ENCODE measurements at places on chromosomes 2 and 18.

DNA sequence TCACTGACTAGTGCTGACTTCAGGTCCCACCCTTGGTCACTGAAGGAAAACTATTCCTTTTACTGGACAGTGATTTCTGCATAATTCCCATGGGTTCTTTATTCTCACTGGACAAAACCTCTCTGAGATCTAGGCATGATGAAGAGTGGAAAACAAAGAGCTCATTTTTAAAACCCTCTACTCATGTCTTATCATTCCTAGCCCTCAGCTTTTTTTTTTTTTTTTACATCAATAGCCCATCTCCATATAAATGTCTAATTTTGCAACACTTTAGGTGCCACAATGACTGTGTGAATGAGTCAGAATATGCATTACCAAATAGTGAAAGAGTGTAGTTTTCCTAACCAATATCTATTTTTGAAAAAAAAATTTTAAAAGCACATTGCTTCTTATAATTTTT, 74.8 kb downstream of the TCF4 start:
- DNase-seq: no peak

DNA sequence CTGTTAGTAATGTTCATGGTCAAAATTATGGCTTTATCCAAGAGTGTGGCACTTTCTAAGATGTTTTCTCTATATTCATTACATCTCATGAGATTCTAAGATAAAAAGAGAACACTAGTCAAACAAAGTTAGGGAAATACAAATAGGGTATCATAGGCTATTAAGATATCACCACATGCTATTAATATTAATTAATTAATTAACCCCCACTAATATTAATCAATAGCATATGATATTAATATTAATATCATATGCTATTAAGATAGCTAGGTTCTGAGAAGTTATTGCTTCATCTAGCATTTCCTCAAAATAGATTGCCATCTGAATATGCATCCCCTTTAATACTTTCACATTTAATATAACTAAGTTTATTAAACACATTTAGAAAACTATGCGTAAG, 22.1 kb downstream of the DSG3 start:
- DNase-seq: no peak

DNA sequence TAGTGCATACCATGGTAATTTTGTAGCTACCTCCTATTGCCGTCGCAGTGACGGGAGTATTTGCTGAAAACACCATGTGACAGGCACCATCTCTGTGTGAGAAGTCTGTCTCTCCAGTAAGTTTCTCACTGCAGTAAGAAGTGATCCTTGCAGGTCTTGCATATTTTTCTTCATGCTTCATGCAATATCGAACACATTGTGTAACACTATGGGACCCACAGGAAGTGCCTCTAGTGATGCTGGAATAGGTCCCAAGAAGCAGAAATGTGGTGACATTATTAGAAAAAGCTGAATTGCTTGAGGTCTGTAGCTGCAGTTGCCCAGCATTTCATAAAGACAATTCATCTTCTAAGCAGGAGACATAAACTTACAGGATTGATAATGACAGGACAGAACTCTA, 167.6 kb downstream of the DCDC2C start:
- DNase-seq: peak; percentile 20

DNA sequence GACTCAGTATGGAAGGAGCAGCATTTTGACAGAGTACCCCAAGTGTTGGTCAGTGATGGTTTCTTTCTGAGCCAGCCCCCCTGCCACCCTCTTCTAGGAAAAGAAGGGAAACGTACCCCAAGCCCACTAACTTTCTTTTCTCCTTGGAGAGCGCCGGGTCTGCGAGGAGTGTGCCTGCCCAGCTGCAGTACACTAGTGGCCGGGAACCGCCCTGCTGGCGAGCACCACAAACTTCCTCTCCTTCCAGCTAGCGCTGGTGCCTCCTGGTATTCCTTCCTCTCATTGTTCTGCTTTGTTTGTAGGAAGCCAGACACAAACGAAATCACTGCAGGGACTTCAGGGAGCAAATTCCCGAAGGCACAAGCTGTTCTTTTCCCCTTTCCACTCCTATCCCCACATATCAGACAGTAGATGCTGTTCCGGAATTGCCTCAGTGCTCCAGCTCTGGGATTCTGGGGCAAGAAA, 1.8 kb downstream of the CCDC85A start:
- peak; percentile 27 for DNase-seq

DNA sequence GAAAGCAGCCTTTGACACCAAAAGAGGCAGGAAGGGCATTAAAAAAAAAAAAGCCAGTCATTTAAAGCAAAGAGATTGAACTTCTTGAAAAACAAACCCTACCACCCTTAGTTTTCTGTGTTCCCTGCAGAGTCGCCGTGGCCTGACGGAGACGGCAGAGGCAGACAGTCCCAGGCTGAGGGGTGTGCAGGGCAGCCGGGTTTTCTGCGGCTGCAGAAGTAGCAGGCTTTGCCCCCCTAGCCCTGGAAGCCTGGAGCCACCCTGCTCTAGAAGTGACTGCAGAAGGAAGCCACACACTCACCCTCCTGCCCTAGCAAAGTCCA, 2.8 kb downstream of the INPP5D start:
- no peak for DNase-seq

- DNase-seq: no peak
These were observed 379.9 kb downstream of the NBAS start for GRCh38 chr2:15181092-15181745.

DNA sequence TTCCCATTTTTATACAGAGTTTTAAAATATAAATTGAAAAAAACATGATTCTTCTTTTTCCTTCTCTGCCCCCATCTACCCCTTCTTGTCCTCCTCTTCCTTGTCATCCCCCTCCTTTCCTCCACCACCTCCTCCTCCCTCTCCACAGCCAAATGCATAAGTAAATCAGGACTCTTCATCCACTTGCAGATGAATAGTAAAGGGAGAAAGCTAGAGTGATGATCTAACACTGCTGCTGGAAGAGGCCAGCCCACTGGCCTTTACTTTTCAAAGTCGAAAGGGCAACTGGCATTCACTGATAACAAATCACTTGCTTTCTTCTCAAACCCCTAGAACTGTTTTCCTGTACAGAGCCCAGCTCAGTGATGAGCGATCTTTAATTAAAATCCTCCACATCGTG, 205.8 kb downstream of the PDE1A start:
- no peak for DNase-seq

GRCh38 chr18:22676423-22676822, 256.7 kb upstream of the RBBP8 start:
- DNase-seq: no peak

DNA sequence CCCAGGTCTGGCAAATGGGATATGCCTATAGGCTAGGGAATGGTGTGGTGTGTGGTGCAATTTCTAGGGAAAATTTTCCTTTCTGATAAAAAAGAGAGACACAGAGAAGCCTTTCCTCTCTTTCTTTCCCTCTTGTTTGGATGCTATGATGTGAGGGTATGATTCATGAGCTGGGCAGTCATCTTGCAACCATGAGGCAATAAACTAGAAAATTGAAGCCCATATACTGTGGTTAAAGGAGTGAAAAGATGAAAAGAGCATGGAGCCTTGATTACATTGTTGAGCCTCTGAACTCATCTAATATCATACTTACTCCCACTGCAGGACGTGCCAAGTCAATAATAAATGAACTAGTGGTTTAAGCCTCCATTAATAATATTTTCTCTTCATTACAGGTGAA, 215.6 kb downstream of the HAUS1 start:
- no peak for DNase-seq

DNA sequence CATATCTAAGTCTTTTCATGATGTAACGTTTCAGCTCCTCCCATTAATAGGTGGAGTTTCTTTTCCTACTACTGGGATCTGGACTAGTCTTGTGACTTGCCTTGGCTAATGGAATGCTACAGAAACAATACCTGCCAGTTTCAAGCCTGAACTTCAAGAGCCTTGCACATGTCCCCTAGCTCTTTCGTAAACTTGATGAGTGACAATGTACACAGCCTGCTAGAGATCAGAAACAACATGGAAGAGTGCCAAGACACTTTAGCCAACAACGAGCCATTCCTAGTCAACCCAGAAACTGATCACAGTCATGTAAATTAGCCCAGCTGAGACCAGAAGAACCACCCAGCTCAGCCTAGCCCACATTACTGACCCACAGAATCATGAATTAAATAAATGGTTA, 24.8 kb upstream of the STK39 start:
- DNase-seq: no peak

All from fibroblast of skin of back (primary cell).